CD4-positive, alpha-beta T cell treated with Interleukin-15 for 1 hour (primary cell): ENCODE measurements at places on chromosomes 11 and 22.
A peak's percentile ranks its signal among the peaks of the same experiment; 100 is the strongest.

DNA sequence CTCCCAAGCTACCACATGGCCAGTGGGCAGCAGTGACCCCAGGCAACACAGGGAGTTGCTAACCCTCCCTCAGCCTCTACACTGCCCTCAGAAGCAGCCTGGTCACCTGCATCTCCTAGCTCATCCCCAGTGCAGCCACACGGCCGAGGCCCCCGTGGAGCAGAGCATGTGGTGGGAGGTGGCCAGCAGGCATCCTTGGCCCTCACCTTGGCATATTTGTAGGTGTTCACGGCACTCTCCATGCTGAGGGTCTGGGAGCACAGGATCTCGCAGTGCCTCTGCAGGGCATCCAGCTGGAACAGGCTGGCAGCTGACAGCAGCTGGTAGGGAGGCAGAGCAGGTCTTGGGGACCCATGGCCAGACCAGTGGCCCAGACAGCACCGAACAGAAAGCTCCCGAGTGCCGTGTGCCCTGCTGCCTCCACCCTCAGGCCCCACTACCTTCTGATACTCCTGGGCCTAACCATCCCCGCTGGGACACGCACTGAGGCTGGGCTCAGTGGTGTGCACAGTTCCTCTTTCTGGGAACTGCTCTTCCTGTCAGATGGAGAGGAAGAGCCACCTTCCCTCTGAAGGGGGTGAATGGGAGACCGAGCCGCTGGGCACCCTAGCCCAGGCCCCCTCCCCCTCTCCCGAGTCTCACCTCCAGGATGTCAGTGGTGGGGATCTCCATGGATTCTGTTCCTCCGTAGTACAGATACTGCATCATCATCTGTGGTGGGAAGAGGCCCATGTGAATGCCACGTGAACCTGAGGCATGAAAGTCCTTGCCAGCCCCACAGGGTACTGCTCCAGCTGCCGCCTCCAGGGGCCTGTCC, 48.8 kb downstream of the NAT10 start:
- DNase-seq, result peak; percentile 44

- no peak for DNase-seq
These were observed 2.2 kb upstream of the NEFH start for GRCh38 chr22:29477723-29478318.

GRCh38 chr11:111455291-111456085, 56.7 kb downstream of the BTG4 start:
- DNase-seq, result no peak

GRCh38 chr11:35235498-35235897, 96.5 kb downstream of the CD44 start:
- DNase-seq, result no peak

DNA sequence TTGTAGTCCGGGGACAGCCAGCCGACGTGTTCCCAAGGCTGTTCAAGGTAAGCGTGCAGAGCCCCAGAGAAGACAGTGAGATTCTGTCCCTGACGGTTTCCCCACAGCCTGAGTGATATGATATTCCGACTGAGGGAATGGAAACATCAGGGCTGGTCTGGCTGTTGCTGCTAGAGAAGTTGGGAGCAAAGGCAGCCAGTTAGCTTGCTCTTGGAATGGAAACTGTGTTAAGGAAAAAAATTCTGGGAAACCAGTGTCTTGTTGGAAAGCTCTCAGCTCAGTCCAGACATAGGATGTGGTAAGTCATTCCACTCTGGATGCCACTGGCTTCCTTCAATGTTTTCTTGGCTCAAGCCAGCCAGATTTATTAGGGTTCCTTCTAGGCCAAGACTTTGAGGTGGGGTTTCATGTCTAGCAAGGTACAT, 8.8 kb downstream of the CRY2 start:
- DNase-seq, result no peak

DNA sequence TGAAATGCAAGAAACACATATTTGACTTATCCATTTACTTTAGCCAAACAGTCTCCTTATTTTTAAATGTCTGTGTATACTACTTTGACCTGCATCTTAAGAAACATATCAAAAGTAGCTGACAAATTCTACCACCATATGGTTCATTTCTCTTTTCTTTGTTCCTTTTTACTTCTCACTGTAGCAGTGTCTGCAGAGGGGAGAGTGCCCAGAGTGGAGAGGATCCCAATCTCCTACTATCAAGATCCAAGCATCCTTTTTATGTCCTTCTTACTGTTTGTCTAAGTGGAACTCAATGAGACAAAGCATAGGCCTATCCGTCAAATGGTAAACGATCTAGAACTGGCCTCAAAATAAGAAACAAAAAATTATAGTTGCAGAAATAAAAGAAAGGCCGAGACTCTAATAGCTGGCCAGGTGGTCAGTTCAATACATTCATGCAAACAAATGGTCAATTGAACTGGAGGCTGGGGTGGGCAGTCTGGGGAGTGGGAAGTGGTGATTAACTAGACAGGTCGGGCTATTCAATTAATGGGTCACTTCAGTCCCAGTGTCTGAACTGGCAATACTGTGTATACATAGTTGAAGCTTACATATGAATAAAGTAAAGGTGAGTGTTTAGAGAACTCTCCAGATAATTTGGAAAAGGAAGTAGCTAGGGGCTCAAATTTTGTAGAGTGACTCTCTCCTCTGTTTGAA, 149.1 kb downstream of the MAML2 start:
- DNase-seq, result no peak

DNA sequence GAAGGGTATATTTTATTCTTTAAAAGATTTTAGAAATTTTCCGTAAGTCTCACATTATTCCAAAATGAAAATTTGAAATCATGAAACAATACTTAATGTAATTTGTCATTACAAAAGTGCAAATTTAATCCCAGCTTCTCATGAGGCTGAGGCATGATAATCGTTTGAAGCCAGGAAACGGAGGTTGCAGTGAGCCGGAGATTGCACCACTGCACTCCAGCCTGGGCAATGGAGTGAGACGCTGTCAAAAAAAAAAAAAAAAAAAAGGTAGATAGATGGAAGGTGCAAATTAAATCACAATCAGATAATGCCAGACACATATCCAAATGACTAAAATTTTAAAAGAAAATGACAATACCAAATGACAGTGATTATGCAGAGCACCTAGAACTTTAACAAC, 644.2 kb downstream of the FAM181B start:
- DNase-seq, result no peak

- DNase-seq, result peak; percentile 22
These were observed 19.3 kb downstream of the EIF3F start for GRCh38 chr11:8006349-8006977.

DNA sequence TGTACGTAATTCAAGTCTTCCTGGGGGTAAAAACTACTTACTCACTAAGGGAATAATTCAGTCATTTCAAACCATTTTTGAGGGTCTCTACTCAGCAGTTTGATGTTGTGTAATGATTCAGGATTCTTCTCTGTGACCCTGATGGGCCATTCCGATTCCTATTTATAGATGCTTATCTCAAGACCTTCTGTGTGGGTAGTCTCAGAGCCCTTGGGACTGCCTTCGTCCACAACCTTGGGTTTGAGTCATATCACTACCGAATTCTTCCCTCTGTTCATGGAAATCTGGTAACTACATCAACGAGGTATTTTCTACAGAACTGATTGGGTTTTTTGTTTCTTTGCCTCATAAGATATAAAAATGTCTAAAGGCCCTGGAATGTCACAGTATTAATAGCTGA, 14.3 kb upstream of the CBX6 start:
- no peak for DNase-seq

- DNase-seq, result no peak
These were observed 13.0 kb downstream of the JHY start for GRCh38 chr11:122895563-122895962.

DNA sequence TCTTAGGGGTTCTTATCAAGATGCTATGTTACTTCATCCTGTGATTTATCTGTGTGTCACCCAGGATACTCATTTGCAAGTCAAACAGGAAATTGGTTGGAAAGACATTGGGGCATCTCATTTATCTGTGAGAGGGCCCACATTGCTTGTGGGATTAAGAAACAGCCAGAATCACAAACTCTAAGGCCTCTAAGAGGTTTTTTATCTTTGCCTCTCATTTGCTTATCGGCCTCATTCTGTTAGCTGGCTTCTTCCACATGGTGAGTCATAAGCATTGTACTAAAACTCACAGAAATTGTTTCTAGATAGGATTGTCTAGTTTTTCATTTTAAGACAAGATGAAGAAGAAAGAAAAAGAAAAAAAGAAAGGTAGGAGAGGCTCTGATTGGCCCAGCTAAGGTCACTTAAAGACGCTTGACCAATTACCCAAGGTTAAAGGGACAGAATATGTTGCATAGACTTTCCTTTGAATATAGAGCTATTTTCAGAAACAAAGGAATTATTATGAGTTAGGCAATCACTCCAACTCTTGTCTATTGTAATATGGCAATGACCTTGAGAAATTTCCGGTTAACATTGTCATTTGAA, 121.9 kb downstream of the ARHGAP42 start:
- no peak for DNase-seq

DNA sequence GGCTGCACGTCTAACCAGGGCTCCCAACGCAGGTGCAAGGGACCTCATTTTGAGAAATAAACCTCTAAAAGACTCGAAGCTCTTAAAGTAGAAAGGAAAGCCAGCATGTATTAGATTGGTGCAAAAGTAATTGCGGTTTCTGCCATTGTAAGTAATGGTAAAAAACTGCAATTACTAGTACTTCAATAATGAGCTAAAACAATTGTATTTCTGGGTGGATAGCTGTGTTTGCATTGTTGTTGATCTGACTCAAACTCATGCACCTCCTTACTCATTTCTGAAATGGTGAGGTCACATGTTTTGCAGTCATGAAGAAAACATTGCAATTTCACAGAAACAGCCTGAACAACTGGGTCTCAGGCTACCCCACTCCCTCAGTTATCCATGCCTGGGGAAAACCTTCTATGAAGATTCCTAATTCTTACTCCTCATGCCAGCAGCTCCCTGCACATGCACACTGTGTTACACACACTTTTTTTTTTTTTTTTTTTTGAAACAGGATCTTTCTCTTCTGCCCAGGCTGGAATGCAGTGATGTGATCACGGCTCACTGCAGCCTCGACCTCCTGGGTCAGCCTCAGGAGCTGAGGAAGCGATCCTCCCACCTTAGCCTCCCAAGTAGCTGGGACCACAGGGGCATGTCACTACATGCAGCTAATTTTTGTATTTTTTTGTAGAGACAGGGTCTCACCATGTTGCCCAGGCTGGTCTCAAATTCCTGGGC, 24.6 kb downstream of the VWCE start:
- no peak for DNase-seq

- DNase-seq, result no peak
These were observed 659 bp upstream of the TEAD1 start for GRCh38 chr11:12673601-12673923.

- no peak for DNase-seq
These were observed 11.7 kb downstream of the SYNGR1 start for GRCh38 chr22:39361496-39361895.

GRCh38 chr22:29251981-29252911, 15.5 kb downstream of the RHBDD3 start:
- DNase-seq, result no peak

DNA sequence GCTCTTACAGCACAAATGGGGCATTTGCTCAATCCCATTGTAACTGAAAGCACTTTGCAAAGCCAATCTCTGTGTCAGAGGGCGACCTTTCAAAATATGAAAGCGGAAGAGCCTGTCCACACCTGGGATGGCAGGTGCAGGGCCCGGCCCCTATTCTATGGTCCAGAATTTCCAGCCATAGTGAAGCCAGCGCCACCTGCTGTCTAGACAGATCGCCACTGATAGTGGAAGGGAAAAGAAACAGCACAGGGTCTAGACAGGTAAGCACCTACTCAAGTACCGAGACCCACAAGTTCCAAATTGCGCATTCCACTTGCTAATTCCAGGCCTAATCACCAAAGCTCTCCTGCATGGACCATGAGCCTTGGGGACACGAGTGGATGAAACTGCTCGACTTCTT, 141.4 kb downstream of the NTM start:
- no peak for DNase-seq

DNA sequence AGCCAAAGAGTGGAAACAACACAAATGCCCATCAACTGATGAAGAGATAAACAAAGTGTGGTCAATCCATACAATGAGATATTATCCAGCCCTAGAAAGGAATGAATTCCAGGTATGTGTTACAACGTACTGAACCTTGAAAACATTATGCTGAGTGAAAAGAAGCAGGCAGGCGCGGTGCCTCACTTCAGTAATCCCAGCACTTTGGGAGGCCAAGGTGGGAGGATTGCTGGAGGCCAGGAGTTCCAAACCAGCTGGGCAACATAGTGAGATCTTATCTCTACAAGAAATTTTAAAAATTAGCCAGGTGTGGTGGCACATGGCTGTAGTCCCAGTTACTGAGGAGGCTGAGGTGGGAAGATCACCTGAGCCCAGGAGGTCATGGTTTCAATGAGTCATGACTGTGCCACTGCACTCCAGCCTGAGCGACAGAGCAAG, 24.6 kb upstream of the TESMIN start:
- no peak for DNase-seq

- no peak for DNase-seq
These were observed at the start of gene IGLL1 for GRCh38 chr22:23579870-23580575. Gene IGLL1, minus strand, starts transcription at chr22:23580290. Its CDS starts 100 bp downstream, at chr22:23580190.

DNA sequence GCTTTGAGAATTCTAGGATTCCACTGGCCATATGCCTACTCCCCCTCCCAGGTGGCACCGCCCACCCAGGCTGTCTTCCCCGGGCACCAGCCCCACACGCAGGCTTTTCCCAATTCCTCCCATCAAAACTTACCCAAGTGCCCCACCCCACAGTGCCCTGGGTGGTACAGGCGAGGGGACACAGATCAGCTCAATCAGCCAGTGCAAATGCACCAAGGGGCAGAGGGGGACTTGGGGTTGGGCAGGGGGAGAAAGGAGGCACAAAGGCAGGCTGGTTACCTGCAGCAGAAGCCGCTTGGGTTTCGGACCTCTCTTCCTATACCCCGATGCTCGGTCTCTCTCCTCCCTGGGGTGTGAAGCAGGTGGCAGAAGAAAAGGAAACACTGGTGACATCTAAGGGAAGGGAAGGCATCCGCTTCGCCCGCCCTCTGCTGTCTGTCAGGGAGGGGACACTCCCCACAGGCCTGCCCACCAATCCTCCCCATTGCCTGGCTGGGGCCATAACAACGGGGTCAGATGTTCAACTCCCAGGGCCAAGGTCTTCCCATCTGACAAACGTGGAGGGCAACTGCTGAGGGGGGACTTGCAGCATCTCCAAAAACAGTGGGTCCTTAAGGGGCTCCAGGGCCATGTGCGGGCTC, 14.0 kb downstream of the CBX7 start:
- DNase-seq, result peak; percentile 7

- no peak for DNase-seq
These were observed 4.9 kb downstream of the TMEM109 start for GRCh38 chr11:60918939-60919265.

GRCh38 chr11:134752964-134753770, 341.1 kb upstream of the B3GAT1 start:
- DNase-seq, result no peak

DNA sequence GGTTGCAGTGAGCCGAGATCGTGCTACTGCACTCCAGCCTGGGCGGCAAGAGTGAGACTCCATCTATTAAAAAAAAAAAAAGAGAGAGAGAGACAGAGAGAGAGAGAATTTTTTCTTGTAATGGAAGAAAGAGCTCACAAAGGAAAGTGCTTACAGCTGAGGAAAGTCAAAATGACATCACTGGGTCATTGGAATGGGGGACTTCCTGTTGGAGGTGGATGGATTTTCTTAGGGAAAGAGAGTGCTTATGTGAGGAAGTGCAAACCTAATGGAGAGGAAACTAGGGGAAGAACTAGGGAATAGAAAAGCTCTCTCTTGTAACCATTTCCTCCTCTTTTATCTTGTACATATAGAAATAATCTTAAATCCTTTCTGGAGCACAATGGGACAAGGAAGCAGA, 6.3 kb upstream of the PIWIL4 start:
- no peak for DNase-seq
